Dermis microvascular lymphatic vessel endothelial cell (primary cell): ENCODE measurements at places on chromosomes 16 and 17.

DNA sequence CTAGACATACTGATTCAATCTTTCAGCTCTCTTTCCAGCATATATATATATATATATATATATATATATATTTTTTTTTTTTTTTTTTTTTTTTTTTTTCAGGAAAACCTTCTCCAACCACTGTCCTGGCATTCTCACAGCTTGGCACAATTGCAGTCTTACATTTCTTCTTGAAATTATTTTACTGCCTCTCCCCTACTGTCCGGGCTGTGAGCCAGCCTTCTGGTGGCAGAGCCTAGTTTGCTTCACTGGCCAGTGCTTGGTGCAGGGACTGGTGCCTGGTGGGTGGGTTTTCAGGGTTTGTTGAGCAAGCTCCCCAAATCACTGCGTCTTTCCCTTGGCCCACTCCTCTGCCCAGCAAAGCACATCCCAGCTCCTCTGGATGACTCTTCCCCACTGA, 28.5 kb downstream of the PRSS54 start:
- DNase-seq: no peak

GRCh38 chr16:80210787-80211186, 330.0 kb upstream of the DYNLRB2 start:
- DNase-seq: no peak

DNA sequence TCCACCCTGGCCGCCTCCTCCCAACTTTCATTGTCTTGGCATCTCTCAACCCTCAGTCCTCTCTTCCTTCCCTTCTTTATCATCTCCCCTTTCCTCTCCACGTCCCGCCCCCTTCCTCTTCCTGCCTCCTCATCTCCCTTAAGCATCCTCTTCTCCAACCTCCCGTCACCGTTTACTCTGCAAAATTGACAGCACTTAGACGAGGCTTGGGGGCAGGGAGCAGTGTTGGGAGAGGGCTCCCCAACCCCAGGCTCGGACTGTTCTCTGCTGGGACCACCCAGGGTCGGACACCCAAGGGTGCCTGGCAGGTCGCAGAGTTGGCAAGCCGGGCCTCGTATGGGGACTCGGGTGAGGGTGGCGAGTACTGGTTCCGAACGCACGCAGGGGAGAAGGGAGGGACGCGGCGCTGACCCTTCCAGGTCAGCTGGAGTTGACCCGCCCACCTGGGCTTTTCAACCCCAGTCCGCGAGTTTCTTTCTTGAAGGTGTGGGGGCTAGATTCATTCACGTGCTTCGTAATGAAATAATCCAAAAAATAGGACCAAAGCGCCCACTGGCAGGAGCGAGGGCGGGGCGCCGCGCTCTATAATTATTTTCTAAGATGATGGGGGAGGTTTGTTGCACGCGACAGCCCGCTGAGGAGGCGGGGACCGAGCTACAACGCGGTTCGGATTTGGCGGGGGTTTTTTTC, 775 bp upstream of the PAGR1 start:
- DNase-seq: no peak

GRCh38 chr16:15509593-15510535, 75.5 kb downstream of the BMERB1 start:
- DNase-seq: no peak

DNA sequence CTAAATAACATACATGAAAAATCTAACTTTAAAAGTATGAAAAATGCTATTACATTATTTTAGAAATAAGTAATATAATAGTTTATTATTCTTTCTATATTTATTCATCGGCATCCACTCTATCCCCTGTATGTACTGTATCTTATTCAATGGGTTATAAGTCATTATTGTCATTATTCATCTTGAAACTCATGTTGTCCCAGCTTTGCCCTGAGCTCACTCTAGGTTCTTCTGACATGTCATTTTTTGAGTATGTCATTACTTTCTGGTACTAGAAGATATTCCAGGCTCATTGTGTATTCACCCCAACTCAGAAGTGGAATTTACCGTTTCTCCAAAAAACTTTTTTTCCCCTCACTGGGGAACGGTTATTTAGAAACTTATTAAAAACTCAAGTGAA, 53.0 kb upstream of the MNT start:
- DNase-seq: no peak

- peak; percentile 0 for DNase-seq
Observed at GRCh38 chr17:71071837-71072236, 902.5 kb downstream of the KCNJ2 start.

DNA sequence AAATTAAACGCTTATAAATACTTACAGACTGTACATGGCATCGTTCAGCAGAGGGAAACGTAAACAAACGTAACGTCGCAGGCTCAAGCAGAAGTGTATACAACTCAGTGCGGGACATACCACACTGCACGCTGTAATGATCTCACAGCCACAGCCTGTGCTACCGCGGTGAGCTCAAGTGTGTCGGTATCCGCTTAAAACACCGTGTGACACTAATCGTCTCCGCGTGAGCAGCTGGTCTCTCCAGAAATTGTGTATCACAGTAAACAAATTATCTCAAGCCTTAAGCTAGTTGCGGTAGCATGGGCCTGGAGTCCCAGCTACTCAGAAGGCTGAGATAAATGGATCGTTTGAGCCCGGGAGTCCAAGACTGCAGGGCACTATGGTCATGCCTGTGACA, 115.3 kb downstream of the ANKRD11 start:
- no peak for DNase-seq

- no peak for DNase-seq
Observed at GRCh38 chr17:57372156-57372555, 115.8 kb downstream of the MSI2 start.

DNA sequence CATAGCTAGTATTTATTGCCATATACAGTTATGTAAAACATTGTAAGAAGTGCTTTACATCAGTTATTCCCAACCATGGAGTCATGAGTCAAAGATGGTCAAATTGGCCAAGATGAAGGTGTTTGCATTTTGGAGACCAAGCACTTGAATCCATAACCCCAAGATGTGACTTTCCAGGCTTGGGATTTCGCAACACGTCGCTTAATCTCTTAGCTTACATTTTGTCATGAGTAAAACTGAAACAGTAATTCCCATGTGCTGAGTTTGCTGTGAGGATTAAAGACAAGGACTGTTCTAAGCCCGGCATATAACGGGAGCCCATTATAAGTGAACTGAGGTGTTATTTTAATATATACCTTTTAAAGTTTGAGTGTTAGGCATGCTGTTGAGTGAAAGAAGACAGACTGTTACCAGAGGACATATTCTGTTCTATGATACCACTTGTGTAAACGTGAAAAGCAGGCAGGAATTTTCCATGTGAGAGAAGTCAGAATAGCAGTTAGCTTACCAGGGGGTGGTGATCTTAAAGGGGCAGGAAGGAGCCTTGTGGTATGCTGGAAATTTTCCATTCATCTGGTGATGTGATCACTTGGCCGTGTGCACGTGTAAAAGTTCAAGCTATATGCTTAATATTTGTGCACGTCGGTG, 484.9 kb downstream of the WWOX start:
- no peak for DNase-seq

DNA sequence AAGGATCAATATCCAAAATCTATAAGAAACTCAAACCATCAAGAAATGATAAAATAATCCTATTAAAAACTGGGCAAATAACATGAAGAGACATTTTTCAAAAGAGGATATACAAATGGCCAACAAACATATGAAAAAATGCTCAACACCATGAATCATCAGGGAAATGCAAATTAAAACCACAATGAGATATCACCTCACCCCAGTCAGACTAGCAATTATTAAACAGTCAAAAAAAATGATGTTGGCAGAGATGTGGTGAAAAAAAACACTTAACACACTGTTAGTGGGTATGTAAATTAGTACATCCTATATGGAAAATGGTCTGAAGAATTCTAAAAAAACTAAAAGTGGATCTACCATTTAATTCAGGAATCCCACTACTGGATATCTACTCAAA, 379.0 kb upstream of the SOX9 start:
- no peak for DNase-seq

DNA sequence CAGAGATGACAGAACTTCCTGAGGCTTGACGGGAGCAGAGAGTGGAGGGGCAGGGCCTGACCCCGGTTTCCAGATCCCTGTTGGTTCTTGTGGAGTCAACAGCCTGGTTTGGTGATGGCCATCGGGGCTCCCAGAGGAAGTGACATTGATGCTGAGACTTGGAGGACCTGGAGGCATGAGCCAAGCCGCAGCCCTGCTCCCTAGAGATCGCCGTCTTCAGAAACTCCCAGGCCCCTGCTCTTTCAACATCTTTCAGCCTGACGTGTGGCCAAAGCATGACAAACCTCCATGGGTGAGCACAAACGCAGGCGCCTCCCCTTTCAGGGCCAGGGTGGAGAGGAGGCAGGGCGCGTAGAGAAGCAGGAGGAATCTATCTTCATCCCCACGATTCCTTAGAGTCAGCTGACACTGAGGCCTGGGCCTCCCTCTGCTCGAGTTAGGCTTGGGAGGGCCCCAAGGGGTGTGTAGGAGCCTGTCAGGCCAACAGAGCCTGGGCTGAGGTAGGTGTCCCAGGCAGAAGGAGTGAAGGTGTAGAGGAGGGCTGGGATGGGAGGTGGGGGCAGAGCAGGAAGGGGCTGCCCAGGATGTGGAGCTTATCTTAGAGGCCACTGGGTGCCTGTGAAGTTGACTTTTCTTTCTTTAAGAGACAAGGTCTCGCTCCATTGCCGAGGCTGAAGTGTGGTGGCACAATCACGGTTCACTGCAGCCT, 56.1 kb upstream of the MED9 start:
- DNase-seq: no peak

- no peak for DNase-seq
Observed at GRCh38 chr17:57242148-57242547, 14.2 kb upstream of the MSI2 start.

DNA sequence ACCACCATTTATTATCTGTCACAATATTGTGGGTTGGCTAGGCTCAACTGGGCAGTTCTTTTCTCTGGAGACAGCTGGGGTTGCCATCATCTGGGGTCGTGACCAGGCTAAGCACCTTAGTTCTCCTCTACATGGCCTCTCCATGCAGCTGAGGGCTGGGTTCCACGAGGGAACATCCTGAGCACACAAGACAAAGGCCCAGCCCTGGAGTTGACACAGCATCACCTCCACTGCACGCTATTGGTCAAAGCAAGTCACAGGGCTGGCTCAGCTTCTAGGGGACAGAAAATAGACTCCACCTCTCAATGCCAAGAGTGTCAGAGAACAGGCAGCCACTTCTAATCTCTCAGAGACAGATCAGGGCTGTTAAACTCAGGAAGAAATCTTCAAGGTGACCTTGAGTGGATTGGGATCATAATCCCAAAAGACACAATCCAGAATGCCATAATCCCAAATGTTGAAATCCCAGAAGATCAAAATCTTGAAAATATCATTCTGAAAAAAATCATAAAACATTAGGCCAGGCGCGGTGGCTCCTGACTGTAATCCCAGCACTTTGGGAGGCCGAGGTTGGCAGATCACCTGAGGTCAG, 13.0 kb upstream of the USP10 start:
- no peak for DNase-seq

- no peak for DNase-seq
Observed at GRCh38 chr16:17829811-17830210, 359.1 kb upstream of the XYLT1 start.

DNA sequence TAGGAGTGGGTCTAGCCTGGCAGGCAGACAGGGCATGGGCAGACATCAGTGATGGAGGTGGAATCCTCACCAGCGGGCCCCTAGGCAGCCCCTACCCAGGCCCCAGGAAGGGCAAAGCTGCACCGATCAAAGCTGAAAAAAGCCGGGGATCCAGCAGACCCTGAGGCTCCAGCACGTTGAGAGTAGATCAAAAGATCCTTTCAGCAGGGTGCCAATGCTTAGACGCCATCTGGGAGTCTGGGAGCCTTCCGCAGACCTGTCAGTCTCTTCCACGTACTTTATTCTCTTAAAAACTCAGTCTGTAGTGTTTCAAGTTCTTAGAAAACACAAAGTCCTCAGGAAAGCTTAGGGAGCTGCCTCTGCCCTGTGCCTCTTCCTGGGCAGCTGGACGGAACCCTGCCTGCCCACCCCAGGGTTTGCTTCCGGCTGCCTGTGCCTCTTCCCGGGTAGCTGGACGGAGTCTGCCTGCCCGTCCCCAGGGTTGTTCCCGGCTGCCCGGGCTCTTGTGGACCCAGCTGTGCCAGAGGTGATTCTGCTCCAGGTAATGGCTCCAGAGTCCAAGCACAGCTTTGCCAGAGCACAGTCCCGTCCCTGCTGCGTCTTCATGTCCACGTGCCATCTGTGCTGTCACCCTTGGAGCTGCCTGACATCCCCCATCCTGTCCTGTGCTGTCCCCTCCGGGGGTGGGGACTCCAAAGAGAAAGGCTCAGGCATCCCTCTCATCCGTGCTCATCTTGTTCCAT, 50.8 kb upstream of the PVALEF start:
- DNase-seq: no peak

DNA sequence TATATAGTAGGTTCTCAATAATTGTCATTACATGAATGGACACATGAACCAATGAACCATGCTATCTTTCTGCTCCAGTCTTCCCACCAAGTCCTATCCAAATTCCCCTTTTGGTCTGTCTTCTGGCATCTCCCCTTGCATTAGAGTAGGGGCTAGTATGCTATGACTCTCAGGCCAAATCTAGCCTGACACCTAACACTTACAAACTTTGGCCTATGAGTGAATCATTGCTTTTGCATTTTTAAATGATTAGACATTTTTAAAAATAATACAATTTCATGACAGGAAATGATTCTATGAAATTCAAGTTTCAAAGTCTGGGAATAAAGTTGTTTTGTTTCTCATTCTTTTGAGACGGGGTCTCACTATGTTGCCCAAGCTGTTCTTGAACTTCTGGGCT, 102.5 kb upstream of the MAF start:
- DNase-seq: no peak

- DNase-seq: no peak
Observed at GRCh38 chr16:7185689-7186088, 147.0 kb upstream of the RBFOX1 start.

GRCh38 chr16:76573281-76573680, 296.1 kb downstream of the CNTNAP4 start:
- DNase-seq: no peak

- DNase-seq: no peak
Observed at GRCh38 chr17:51585514-51586104, 325.3 kb downstream of the UTP18 start.

DNA sequence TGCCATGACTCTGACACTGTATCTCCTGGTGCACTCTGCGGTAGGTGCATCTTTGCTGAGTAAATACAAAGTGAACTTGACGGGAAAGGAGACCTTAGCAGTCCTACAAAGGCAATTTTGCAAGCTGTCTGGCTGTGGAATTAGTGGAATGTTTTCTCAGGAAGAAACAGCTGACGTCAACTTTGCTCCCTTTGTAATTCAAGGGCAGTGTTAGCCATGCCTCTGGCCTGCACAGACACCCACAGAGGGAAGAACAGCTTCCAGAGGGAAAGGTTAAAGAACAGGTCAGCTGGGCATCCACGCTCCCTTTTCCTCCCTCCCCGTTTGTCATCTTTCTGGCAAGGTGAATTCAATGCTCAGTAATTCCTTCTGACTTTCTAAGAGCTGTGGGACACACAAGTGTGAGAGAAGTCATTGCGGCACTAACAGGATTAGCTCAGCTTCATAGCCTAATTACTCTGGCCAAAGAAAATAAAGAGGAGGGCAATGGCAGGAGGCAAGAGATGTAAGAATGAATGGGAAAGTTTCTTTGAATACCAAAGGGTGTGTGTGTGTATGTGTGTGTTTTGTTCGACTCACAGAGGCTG, 476.9 kb upstream of the GOT2 start:
- DNase-seq: peak; percentile 87
